ENCODE measurements at places on chromosomes 13 and 19.

DNA sequence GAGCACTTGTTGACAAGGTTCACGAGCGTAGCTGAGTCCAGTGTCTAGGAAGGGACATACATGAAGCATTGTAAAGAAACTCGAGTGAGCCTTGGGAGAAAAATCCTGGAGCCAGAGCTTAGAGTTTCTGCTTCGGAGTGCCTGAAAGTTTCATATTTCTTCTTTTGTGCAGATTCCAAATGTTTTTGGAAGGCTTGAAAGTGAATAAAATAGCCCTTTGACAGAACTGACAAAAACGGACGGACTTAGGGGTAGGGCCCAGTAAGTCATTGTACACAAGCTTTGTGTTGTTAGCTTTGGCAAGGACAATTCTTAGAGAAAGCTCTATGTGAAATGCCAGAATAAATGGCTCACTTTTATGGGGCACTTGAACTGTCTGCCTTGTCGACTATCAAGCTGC lies 2.8 kb downstream of the RNF113B start:
- no peaks in the 10 kb centered on the region for H3K27me3 ChIP-seq
- no peaks in the 10 kb centered on the region for H3K36me3 ChIP-seq
- DNase-seq: no peak
- H3K27ac ChIP-seq: peak overlapping the region; percentile 21
- H3K4me1 ChIP-seq: peaks cover 50% of the 10 kb centered on the region

- DNase-seq: no peak
- no peaks in the 10 kb centered on the region for H3K36me3 ChIP-seq
- H3K4me1 ChIP-seq: no peaks in the 10 kb centered on the region
- no peaks in the 10 kb centered on the region for H3K27me3 ChIP-seq
- H3K4me3 ChIP-seq: no peak overlapping the region
- H3K27ac ChIP-seq: no peak overlapping the region
Observed at GRCh38 chr19:6358003-6358402, 3.3 kb upstream of the CLPP start.

DNA sequence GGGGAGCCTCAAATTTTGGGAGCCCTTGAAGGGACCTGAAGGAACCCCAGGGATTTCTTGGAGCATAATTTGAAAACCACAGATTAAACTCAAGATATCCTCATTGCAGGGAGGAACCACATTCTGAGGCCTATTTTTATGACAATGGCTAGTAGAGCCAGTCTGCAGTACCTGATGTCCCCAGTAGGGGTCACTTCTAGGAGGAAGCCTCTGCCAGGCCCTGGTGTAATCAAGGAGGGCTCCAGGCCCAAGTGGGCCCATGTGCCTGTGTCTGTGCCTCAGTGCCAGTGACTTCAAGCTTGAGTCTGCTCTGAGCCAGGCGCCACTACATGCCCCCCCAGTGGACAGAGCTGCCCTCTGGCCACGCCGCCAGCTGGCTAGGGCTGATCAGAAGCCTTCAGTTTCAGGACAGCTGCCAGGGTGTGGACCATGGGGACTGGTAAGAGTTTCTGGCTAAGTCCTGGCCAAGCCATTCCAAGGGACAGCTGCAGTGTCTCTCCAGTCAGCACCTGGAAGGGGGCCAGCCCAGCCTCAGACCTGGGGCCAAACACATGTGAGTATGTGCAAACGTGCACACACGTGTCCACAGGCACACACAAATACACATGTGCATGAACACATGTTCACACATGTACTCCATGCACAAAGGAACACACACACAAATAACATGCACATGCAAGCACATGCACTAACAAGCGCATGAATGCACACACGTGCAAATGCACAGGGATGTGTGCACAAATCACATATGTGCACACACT lies 20.5 kb upstream of the SLC7A10 start:
- H3K4me3 ChIP-seq: no peak overlapping the region
- DNase-seq: peak; percentile 45
- H3K27ac ChIP-seq: no peak overlapping the region
- H3K4me1 ChIP-seq: no peaks in the 10 kb centered on the region

DNA sequence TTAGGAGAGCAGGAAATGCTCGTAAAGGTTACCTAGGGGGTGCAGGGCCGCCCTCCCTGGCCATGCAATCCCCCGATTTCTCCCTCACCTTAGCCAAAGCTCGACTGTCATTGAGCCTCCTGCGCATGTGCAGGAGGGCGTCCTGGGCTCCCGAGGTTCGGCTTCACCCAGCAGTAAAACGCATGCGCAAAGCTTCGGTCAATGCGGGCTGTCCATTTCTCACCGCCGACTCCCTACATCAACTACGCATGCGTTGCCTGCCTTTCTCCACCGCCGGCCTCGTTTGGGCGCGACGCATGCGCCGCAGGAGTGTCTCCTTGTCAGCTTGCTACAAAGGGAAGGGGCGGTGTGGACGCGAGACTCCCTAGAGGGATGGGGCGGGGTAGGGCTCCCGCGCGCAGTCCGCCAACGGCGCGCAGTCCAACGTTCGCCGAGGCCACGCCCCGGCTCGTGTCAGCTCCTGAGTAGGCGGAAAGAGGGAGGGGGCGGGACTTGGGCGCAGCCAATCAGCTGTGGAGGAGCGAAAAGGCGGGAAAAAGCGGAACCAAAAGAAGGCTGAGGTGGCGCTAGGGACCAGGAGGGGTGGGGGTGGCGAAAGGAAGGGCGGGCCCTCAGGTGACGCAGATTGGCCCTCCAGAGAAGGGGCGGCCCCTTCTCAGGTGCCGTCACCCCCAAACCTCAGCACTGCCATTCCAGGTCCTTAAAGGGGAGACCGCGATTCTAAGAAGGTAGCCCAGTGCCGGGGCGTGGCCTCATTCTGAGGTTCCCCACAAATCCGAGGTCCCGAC lies at the start of the genes SYNGR4 and TMEM143:
TSS of gene SYNGR4 (plus strand) at position 558 of the 788 bp plus-strand sequence. CDS start 1,476 bp downstream, outside the sequence.
TSS of gene TMEM143 (minus strand) at position 131 of the 788 bp plus-strand sequence. CDS start at position 111, 20 bp downstream.
- H3K27me3 ChIP-seq: no peaks in the 10 kb centered on the region
- no peaks in the 10 kb centered on the region for H3K4me1 ChIP-seq
- no peaks in the 10 kb centered on the region for H3K36me3 ChIP-seq
- H3K4me3 ChIP-seq: peak within 1 kb of the TSS; percentile 84

GRCh38 chr13:27006519-27007161 lies 165.0 kb downstream of the USP12 start:
- peaks cover 13% of the 10 kb centered on the region for H3K4me1 ChIP-seq
- H3K36me3 ChIP-seq: no peaks in the 10 kb centered on the region
- peaks cover 21% of the 10 kb centered on the region for H3K27me3 ChIP-seq
- H3K27ac ChIP-seq: no peak overlapping the region
- H3K4me3 ChIP-seq: peak overlapping the region; percentile 73
- peak; percentile 55 for DNase-seq

GRCh38 chr19:32877323-32877912 lies 7.9 kb upstream of the SLC7A9 start:
- H3K4me3 ChIP-seq: no peak overlapping the region
- H3K4me1 ChIP-seq: no peaks in the 10 kb centered on the region
- H3K27me3 ChIP-seq: no peaks in the 10 kb centered on the region
- DNase-seq: no peak
